Right renal pelvis (tissue), 4 donors: ENCODE measurements at places on chromosomes 6 and 20.

GRCh38 chr6:13684855-13685254 lies 26.8 kb downstream of the RANBP9 start:
- no peak for DNase-seq

GRCh38 chr6:43983632-43984031 lies 143.6 kb downstream of the MRPL14 start:
- no peak for DNase-seq

DNA sequence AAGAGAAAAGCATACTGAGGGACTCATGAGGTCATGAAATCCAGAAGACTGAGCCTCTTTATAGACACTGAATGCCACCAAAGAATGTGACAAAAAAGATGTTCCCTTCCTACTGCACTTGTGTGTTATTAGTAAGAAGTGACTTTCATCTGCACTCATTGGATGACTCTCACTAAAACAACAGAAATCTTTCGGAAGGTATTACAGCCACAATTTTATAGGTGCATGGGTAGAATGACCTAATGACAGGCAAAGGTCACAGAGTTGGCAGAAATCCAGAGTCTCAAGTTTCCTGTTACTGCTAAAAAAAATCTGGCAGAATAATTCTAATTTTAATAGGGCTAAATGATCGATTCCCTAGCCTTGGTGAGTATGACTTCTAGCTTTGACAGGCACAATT lies 13.3 kb downstream of the PKHD1 start:
- no peak for DNase-seq

GRCh38 chr6:37005061-37005810 lies at the start of gene FGD2:
Gene FGD2, plus strand, starts transcription at chr6:37005655. Its CDS starts 163 bp downstream, at chr6:37005818.
- DNase-seq: no peak

GRCh38 chr20:63738687-63739129 lies 868 bp upstream of the SLC2A4RG start:
- DNase-seq: peak; percentile 23

- DNase-seq: no peak
Observed at GRCh38 chr20:34322267-34323105, 19.3 kb upstream of the AHCY start.

DNA sequence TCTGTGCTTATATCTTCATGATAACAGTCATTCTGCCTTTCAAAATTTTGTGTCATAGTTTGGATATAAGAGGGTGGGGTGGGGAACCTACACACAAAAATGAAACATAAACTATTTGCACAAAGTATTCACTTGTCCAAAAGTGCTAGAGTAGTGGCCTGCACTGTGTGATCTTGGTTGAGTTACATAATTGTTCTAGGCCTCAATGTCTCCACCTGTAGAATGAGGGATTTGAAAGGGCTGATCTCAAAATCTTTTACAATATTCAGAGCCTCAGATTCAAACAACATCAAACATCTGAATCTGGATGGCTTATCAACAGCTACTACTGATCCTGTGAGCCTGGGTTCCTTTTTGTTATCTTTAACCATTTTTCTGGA lies 64.3 kb upstream of the TMEM30A start:
- no peak for DNase-seq

GRCh38 chr6:35186571-35186970 lies 27.2 kb upstream of the SCUBE3 start:
- no peak for DNase-seq
